ENCODE measurements at places on chromosomes 4 and X.
A peak's percentile ranks its signal among the peaks of the same experiment; 100 is the strongest.

GRCh38 chr4:173398220-173398619, 696 bp downstream of the SCRG1 start:
- DNase-seq: no peak

GRCh38 chr4:174928174-174928573, 10.0 kb downstream of the ADAM29 start:
- no peak for DNase-seq

DNA sequence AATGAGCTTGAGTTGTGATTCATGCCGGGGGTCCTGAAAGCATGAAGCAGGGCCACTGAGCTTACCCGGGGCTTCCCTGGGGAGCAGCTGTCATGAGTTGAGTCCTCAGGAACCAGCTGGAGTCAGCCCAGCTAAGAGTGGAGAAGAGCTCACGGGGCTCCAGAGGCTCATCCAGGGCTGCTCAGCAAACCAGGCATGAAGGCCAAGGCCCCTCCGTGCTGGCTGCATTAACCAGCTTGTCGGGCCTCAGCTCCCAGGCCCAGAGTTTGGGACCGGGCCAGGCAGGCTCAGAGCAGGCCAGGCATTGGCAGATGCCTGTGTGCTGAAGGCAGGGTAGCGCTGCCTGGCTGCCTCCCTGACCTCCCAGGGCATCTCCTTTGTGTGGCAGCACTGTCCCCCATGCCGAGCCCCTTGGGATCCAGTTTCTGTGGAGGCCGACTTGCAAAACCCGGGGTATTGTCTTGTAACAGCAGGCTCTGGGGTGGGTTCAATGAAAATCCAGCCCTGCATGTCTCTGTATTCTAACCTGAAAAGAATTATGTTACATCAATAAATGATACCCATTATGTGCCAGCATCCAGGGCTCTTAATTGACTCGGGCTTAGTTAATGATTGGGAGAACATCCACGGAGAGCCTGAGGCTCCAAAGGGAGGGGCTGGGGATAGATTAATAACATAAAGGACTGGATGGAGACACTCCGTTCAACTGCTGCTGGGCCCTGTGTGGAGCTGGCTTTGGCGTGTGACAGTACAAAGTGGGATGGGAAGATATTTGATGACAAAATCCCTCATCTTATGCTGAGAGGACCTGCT, 68.0 kb upstream of the MSX1 start:
- DNase-seq: peak; percentile 12

DNA sequence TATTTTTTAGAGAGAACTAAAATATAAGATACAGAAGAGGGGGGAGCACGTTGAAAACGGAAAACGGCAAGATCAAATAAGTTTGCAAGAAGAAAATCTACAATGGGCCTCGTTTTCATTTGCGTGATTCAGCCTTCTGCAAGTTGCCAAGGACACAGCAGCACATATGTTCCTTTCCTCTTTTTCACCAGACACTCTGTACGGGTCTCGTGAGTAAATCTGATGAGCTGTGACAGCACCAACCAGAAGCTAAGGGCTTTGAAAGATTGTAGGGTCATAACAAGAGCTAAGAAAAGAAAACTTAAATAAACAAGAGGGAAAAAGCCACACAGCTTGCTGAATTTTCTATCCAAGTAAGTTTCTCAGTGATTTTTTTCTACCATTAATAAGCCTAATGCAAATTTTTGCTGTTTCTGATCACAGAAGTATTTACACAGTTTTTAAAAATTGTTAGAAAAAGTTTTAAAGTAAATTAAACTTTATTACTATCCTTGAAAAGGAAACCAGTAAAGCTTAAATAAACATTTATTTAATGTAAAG, 63.4 kb downstream of the SCML2 start:
- no peak for DNase-seq

DNA sequence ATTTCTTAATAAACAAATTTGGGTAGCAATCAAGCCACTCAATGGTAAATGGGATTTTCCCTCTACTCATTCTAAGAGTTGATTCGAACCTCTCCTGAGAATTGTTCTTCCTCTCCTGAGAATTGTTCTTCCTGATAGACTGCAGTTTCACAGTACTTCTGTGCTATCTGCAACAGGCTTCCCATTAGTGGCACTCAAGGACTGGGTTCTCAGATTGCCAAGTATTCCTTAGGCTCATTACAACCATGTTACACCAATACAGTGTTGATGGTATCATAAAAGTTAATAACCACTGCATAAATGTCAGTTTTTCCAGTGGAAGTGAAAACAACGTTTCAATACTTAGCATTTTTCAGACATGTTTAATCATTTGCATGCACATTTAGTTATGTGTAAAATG, 201.6 kb downstream of the FRMPD4 start:
- no peak for DNase-seq

DNA sequence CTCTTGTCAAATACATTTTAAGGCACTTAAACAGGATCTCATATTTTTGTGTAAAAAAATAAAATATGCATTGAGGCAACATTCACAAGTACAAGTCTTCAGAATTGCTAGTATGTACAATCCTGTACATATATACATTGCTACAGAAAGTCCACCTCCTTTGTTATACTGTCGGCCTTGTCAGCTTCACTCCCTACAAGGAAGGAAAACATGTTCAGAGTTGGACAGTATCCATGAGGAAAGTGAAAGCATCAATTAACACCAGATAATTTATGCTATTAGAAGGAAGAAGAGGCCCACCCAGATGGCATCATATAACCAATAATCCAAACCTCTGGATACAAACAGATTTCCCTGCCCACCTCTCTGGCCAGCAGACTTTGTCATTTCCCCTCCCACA, 42.0 kb downstream of the REELD1 start:
- DNase-seq: no peak

DNA sequence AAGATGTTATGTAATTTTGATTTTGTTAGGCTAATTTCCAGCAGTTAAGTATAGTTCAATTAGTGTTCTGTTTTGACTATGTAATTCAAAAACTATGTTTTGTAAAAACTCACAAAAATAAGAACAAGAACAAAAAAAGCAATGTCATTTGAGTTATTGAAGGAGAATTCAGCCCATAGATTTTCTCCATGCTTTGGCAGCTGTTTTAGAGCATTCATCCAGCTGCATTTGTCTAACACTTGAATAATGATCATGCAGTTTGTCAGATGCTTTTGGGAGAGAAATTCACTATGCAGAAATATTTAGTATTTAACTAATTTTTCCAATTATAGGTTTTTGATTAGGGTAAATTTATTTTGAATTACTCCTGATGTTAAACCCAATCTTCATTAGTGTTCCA, 14.2 kb downstream of the CPE start:
- DNase-seq: no peak

DNA sequence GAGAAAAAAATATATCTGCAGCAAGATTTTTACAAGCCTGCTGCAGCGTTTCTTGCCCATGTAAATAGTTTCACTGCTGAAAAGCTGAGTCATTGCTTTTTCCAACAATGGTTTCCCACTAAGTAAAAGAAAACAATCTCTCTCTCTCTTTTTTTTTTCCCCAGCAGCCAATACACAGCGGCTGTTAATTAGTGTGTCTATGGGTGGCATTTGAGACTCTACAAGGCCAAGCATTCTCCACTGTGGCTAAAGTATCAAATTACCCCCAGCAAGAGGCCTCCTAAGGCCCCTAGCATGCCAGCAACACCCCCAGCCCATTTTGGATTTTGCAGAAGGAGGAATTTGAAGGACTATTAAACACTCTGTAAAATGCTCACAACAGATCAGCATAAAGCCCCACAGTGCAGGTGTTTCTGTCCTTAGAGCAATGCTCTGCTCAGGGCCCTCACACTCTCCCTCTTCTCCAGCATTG, 837.4 kb downstream of the TRIML1 start:
- DNase-seq: no peak

- DNase-seq: no peak
These were observed 2188.9 kb upstream of the TENM3 start for GRCh38 chr4:180054291-180054690.

GRCh38 chr4:168978001-168978700, 31.9 kb downstream of the CBR4 start:
- DNase-seq: no peak

DNA sequence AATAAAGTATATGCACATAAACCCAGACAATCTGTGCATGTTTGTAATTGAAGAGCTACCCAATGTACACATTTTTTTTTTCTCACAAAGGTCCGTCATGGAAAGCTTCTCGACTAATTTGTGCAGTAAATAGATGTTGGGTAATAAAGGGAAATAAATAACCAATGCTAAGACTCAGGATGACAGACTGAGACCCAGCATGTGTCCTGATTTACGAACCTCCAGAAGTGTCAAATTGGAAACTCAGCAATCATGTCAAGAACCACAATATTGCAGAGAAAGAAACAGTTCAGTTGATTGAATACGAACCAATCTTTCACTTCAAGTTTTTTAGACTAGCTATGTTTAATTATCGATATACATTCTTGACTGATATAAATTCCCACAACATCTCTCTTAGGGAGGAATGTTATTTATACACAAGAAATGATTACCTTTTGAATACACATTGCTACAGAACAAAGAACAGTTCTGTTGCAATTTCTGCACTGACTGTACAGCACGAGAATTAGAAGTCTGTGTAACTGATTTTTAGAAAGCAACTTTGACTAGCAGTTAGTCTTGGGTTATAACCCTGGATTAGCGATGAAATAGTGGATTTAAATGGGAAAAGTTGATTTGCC, 625.6 kb upstream of the FTHL17 start:
- DNase-seq: no peak

DNA sequence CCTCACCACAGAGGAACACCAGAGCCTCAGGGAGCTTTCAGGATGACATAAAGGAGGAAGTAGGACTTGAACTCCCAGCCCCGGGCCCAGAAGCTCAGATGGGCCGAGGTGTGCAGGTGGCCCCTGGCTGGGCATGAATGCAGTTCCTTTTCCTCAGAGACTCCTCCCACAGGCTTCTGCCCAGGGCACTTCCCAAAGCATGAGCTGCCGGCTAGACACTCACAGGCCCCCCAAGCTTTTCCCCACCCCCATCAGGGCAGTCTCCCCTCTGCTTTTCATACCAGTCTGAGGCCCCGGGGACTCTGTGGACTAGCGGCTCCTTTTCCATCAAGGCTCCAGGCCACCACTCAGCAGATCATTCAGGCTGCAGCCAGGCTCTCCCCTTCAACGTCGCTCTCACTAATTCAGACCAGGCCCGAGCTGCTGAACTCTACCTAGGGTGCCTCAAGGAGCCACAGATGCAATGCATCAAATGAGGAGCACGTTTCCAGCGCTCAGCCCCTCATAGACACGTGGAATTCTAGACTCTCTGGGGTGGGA, 36.9 kb downstream of the HMX1 start:
- DNase-seq: no peak

GRCh38 chrX:30065226-30065625, 150.1 kb upstream of the MAGEB2 start:
- DNase-seq: no peak

GRCh38 chr4:138915756-138916155, 99.8 kb upstream of the NOCT start:
- no peak for DNase-seq

DNA sequence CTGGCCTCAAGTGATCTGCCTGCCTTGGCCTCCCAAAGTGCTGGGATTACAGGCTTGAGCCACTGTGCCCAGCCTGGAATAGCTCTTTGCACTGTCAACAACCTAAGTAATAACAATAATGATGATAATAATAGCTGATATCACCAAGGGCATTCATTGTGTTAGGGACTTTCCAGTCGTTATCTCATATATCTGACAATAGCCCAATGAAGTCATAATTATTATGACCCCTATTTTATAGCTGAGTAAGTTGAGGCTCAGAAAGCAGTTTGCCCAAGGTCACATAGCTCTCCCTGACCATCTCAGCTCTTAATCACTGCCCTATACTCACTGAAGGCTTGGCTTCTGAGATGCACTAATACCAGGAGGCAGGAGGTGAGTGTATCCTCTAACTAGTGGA, 18.7 kb upstream of the MAP7D3 start:
- DNase-seq: no peak

DNA sequence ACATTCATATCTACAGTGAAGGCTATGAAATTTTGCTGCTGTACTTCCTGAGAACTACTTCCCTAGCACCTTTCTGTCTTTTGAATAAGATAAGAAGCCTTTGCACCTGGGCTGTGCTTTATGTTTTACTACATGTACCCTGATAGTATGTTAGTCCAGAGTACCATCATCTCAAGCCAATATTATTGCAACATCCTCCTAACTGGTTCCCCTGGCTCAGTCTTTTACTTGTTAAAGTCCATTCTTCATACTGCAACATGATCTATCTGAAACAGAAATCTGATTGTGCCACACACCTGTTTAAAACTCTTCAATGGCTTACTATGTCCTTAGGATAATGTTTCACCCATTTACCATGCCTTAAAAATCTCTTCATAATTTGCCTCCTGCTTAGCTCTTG, 102.3 kb downstream of the AGTR2 start:
- no peak for DNase-seq

DNA sequence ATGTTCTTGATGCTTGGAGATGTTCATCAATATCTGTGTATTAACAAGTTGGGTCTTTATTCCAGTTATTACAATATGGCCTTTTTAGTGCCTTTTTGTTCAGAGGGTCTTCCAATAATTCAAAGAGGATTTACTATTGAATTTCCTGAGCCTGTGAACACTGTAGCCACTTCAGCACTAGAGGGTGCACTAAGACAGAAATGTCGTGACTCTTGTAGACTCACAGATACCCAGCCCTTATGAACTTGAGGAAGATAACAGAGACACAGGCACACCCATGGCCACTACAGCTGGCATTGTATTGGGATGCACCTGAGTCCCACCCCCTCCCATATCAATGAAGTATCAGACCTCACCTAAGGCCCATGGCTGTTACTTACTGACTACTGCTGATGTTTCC, 54.4 kb upstream of the ACTRT1 start:
- no peak for DNase-seq

DNA sequence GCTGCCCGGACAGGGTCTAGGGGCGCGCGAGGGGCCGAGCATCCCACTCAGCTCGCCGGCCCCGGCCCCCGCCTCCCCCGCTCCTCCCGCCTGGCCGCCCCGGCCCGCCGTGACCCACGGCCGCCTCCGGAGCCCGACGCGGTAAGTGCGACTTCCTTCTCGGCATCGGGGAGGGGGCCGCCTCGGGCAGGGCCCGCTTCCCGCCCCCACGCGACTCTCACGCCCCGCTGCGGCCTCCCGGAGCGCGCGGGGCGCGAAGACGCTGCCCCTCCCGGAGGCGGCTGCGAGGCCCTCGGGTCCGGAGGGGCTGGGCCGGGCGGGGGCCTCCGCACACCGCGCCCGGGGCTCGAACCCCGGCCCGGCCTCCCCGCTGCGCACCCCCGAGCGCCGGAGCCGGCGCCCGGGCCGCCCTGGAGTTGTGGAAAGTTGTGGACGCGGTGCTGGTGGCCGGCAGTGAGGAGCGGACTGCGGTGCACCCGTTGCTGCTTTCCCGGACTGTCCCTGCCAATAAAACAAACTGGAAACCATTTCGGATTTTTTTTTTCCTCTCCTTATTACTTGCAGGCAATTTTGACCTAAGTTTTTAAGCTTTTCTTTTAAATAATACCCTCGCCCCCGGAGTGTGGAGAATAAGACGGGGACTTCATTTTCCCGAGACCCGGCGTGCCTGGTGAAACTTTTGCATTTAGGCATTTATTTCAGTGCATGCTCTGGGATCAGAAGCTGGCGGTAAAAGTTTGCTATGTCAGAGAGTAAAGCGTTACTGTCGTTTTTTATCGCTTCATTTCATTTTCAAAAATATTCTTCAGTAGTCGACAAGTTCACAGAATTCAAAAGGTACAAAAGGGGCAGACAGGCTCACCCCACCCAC, 13.0 kb upstream of the TMEM156 start:
- DNase-seq: no peak
